Neural progenitor cell (in vitro differentiated cells): ENCODE measurements at places on chromosomes 11 and 22. TPM values are rescaled to one million over a fixed set of nuclear protein-coding genes. Genes with fewer than 3 reads are reported as not detected.

GRCh38 chr22:23080613-23081290, 10.4 kb downstream of the GNAZ start:
- H3K27ac ChIP-seq = no peak overlapping the region
- H3K4me3 ChIP-seq = no peak overlapping the region
- no peak for DNase-seq
- no peaks in the 10 kb centered on the region for H3K27me3 ChIP-seq

DNA sequence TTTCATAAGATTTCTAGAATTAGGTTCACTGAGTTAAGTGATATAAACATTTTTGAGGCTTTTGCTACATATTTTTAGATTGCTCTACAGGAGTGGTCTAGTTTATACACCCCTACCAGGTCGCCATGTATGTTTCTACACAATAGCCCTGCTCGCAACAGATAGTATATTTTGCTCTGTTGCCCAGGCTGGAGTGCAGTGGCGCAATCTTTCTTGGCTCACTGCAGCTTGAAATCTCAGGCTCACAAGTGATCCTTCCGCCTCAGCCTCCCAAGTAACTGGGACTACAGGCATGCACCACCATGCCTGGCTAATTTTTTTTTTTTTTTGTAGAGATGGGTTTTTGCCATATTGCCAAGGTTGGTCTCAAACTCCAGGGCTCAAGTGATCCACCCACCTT, 10.4 kb downstream of the ZNRF3 start:
- DNase-seq = no peak
- peaks cover 9% of the 10 kb centered on the region for H3K4me1 ChIP-seq
- no peaks in the 10 kb centered on the region for H3K27me3 ChIP-seq
- no peaks in the 10 kb centered on the region for H3K36me3 ChIP-seq
- H3K27ac ChIP-seq = no peak overlapping the region
- no peak overlapping the region for H3K4me3 ChIP-seq

GRCh38 chr22:39457198-39457555, 365 bp downstream of the MGAT3 start:
- no peak for DNase-seq
- peaks cover 30% of the 10 kb centered on the region for H3K4me1 ChIP-seq
- H3K36me3 ChIP-seq = no peaks in the 10 kb centered on the region
- no peak overlapping the region for H3K27ac ChIP-seq

Gene CCDC188
- not detected in 2 replicates for total RNA-seq

- H3K27ac ChIP-seq = no peak overlapping the region
- peaks cover 5% of the 10 kb centered on the region for H3K4me1 ChIP-seq
- no peaks in the 10 kb centered on the region for H3K27me3 ChIP-seq
- no peak for DNase-seq
- no peaks in the 10 kb centered on the region for H3K36me3 ChIP-seq
Observed at GRCh38 chr22:20182365-20182764, 31.5 kb upstream of the CCDC188 start.

GRCh38 chr11:47443817-47444216, 5.1 kb downstream of the RAPSN start:
- H3K27me3 ChIP-seq = no peaks in the 10 kb centered on the region
- no peak for DNase-seq
- H3K27ac ChIP-seq = no peak overlapping the region
- H3K36me3 ChIP-seq = no peaks in the 10 kb centered on the region
- no peaks in the 10 kb centered on the region for H3K4me1 ChIP-seq
- H3K4me3 ChIP-seq = no peak overlapping the region
